ENCODE measurements at places on chromosomes 1 and 21.

GRCh38 chr21:41399246-41399800, 26.7 kb upstream of the MX1 start:
- DNase-seq, result no peak

DNA sequence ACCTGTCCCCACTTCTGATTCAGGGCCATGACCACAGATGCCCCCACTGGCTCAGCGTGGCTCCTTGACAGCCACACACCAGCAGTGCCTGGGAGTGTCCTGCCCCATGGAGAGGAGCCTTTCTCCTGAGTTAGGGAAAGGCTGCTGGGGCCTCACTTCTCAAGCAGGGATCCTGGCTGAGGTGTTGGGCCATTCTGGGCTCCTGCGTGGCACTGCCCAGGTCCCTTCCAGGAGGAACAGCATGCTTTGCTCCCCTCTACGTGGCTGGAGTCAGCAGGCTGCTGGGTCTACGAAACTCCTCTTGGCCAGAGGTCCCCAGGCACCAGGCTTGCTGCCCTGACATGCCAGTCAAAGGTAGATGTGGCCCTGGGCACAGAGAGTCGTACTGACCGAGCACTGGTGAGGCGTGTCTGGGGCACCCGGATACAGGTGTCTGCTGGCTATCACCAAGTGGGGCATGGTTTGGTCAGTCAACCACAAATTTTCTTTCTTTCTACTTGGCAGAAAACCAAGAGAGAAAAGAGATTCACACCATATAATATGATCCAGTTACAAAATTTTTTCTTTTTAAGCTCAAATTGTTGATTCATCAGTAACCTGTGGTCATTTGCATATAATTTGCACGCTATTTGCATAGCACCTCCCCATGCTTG, 4.1 kb downstream of the ADORA1 start:
- DNase-seq, result no peak

GRCh38 chr21:14382486-14382834, 486 bp downstream of the HSPA13 start:
- DNase-seq, result peak; percentile 23

DNA sequence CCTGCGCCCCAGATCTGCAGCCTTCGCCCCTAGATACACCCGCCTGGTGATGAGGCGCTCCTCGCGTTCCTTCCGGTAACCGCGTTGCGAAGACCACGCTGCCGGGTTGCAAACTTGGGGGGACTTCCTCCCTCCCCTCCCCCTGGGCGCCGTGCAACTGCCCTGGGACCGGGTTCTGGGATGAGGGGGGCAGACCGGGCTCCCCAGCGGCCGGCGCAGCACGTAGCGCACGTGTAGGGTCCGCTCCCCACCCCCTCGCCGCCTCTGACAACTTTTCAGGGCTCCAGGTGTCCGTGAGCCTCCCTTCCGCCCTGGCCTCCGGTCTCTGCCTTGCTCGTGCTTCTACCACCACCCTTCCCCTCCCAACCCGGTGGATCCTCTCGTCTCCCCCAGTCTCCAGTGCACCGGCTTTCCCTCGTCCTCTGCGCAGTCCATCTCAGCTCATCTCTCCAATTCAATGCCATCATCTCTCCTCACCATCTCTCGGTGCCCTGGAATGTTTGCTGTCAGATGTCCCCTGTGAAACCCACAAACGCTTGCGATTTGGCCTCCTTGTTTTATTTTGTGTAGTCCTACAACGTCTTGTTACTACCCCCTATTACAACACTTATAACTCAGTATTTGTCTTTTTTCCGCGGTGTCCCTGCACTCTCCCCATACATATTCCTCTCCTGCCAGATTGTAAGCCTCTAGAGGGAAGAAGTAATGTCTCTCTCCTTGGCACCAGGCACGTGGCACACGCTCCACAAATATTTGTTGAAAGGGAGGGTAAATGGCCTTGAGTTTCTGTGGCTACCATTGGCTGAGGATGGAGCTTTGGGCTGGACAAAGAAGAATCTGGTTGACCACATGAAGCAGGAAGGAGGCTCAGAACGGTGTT, 782 bp downstream of the PCAT6 start:
- no peak for DNase-seq

DNA sequence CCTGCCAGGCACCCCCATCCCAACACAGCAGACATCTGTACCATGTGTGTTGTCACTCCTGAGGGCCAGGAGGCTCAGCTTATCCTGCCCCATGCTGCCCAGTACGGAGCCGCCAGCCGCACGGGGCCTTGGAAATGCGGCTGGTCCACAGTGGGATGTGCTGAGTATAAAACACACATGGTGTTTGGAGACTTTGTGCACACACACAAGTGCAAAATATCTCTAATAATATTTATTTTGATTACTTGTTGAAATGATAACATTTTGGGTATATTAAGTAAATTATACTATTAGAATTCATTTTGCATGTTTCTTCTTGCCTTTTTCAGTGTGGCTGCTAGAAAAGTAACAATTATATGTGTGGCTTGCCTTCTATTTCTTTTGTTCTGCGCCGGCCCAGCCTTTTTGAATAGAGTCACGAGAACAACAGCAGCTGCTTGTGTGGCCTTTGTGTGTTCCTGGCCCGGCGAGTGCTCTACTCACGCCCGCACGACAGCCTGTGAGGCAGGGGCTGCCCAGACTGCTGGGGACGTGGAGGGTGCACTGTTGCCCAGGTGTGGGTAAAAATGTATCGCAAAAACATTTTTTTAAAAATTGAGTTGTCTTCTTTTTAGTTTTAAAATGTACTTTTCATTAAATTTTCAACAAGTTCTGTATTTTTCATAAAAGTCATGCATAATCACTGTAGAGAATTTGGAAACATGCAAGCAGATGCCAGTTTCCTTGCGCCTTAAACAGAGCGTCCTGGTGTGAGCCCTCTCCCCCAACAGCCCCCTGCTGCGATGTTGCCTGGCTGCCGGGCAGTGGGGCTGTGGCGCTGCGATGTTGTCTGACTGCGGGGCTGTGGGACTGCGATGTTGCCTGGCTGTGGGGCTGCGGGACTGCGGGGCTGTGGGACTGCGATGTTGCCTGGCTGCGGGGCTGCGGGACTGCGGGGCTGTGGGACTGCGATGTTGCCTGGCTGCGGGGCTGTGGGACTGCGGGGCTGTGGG, 35.5 kb downstream of the COQ8A start:
- DNase-seq, result no peak

- no peak for DNase-seq
Measured at GRCh38 chr1:60898987-60899386, 183.4 kb upstream of the NFIA start.

- no peak for DNase-seq
Measured at GRCh38 chr1:218165701-218166114, 119.4 kb upstream of the RRP15 start.

- DNase-seq, result no peak
Measured at GRCh38 chr1:242847390-242847993, 323.0 kb upstream of the PLD5 start.

DNA sequence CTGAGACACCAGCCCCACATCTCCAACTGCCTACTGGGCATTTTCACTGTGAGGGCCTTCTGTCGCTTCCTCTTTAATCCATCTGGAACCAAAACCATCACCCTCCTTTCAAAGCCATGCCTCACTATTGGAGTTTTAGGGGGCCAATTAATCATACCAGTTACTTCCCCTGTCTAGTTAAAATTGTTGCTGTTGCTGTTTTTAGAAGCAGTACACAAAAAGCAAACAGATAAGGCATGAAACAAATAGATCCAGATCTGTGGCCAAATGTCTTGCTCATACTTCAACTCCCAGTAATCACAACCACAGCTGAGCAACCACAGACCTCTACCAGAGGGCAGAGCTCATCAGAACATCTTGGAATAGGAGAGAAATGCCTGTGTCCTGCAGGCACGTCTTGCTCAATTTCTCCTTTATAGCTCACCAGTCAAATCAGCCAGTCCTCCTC, 133.8 kb upstream of the C1orf105 start:
- no peak for DNase-seq

DNA sequence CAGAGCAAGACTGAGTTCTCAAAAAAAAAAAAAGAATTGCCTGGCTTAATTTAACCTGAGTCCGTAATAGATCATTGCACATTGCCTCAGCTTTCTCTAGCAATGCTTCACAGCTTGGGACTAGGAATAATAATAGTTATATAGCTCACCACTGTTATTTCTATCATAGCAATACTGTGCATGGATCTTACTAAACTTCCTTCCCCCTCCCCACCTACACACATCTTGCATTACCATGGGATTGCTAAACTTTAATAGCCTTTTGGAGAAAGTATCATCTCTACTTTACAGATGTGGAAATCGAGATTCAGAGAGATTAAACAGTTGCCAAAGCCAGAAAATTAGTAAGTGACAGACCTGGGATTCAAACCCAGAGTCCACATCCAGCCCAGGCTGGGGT, 99.4 kb downstream of the ATP5PO start:
- no peak for DNase-seq

DNA sequence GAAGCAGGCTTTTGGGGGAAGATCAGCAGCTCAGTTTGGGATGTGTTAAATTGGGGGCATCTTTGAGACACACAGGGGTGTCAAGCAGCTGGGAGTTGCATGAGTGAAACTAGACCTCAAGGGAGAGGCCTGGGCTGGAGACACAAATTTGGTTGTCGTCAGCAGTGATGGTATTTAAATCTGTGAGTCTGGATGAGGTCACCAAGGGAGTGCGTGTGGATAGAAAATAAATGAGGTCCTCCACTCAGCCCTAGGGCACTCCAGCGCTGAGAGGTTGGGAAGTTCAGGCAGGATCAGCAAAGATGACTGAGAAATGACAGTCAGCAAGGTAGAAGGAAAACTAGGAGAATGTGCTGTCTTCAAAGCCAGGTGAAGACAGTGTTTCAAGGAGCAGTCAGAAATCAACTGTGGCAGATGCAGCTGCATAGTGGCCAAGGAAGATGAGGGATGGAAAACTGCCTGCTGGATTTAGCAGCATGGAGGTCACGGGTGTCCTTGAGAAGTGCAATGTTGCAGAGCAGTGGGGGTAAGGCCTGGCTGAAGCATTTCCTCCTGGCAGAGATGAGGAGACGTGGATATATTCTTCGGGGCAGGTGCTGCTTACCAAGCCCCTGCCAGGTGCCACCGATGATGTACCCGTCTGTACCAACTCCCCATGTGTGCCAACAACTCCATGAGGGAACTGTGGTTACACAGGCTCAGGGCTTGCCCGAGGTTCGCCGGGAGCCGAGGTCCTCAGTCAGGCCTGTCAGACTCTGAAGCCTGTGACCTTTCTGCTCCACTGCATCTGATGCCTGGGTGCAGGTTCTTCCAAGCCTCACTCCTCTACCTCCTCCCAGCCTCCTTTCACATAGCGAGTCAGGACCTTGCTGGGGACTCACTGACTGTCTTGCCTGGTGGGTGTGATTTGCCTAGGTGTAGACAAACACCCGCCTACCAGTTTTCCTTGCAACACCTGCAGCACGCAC, 11.3 kb downstream of the MAP7D1 start:
- DNase-seq, result no peak

GRCh38 chr1:164562061-164562460, 3.1 kb downstream of the PBX1 start:
- DNase-seq, result no peak

GRCh38 chr1:51549016-51549619, 30.1 kb upstream of the EPS15 start:
- DNase-seq, result no peak

DNA sequence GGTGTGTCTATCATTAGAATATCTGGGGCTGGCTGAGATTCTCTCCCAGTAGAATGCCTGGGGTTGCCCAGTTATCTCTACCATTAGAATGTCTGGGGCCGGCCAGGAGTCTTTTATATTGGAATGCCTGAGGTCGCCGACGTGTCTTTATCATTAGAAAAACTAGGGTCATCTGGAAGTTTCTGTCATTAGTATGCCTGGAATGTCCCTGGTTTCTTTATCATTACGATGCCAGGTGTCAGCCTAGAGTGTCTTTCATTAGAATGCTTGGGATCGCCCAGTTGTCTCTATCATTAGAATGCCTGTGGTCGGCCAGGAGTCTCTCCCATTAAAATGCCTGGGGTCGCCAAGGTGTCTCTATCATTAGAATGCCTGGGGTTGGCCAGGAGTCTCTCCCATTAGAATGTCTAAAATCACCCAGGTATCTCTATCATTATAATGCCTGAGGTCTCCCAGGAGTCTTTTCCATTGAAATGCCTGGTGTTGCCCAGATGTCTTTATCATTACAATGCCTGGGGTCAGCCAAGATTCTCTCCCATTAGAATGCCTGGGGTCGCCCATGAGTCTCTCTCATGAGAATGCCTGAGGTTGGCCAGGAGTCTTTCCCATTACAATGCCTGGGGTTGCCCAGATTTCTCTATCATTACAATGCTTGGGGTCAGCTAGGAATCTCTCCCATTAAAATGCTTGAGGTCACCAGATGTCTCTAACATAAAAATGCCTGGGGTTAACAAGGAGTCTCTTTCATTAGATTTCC, 53.2 kb downstream of the RNF187 start:
- no peak for DNase-seq

DNA sequence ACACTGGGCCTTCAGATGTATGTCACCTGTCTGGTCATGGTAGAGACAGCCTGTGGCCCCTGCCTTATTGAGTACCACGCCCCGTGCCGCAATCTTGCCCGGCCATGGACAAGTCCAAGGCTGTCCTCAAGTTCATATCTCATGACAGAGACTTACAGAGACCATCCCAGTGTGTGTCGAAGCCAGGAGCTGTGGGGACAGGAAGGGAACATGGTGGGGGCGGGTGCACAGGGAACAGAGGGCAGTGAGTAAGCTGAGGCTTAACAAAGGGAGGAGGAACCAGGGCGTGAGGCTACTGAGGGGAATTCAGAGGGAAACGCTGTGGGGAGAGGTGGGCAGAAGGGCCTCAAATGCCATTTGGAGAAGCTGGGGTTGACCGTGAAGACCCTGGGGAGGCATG, 75.8 kb downstream of the ALPL start:
- no peak for DNase-seq

GRCh38 chr1:31238986-31239613, 587 bp downstream of the NKAIN1 start:
- DNase-seq, result no peak

GRCh38 chr1:54132495-54132894, 20.3 kb downstream of the CDCP2 start:
- no peak for DNase-seq

DNA sequence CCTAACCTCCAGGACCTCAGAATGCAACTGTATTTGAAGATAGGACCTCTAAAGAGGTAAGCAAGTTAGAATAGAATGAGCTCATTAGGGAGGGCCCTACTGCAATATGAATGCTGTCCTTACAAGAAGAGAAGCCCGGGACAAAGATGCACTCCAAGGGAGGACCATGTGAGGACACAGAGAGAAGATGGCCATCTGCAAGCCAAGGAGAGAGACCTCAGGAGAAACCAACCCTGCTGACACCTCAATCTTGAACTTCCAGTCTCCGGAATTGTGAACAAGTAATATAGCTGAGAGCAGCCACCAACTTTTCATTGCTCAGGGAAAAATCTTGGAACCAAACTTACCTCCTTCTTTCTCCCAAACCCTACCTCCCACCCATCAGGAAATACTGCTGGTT, 15.0 kb upstream of the GALNT2 start:
- no peak for DNase-seq

- no peak for DNase-seq
Measured at GRCh38 chr1:39700348-39700747, 9.1 kb upstream of the HPCAL4 start.

- no peak for DNase-seq
Measured at GRCh38 chr1:25912076-25912831, 6.0 kb upstream of the STMN1 start.

- DNase-seq, result no peak
Measured at GRCh38 chr1:155002464-155003226, at the start of gene ZBTB7B. Gene ZBTB7B (plus strand): TSS chr1:155002802. CDS start chr1:155014661, 11,859 bp downstream.

GRCh38 chr21:43034101-43034500, 41.5 kb downstream of the CBS start:
- no peak for DNase-seq

All from stimulated activated CD4-positive, alpha-beta T cell treated with anti-CD3 and anti-CD28 coated beads, Interleukin-1b, Interleukin-23, amount 100 ng/mL, for 1 hour (primary cell).